Endothelial cell of umbilical vein (primary cell): ENCODE measurements at places on chromosomes 13 and 19. TPM values are rescaled to one million over a fixed set of nuclear protein-coding genes. Genes with fewer than 3 reads are reported as not detected.

GRK1 gene
- total RNA-seq = not detected in 2 replicates

ATP4A gene
- not detected in 2 replicates for total RNA-seq

METTL21C gene
- total RNA-seq = not detected in 2 replicates

CEACAM1 gene
- total RNA-seq = 2.1 and 3.6 TPM in 2 replicates

ZNF581 gene
- 27.8 and 31.4 TPM in 2 replicates for total RNA-seq

WDR62 gene
- total RNA-seq = 12.1 and 13.4 TPM in 2 replicates

NKPD1 gene
- total RNA-seq = not detected in 2 replicates

PLIN5 gene
- 0.24 TPM in 1 of 2 replicates, not detected in the other for total RNA-seq

MIA gene
- not detected in 2 replicates for total RNA-seq

C19orf67 gene
- total RNA-seq = 0.55 TPM in 1 of 2 replicates, not detected in the other

LRG1 gene
- total RNA-seq = 0.31 and 0.42 TPM in 2 replicates

MBD3L2 gene
- not detected in 2 replicates for total RNA-seq

TMEM86B gene
- 4.1 and 5.4 TPM in 2 replicates for total RNA-seq

ZNF575 gene
- 1.4 and 3.0 TPM in 2 replicates for total RNA-seq

GARIN5B gene
- not detected in 2 replicates for total RNA-seq

LPAR2 gene
- total RNA-seq = 5.0 and 5.1 TPM in 2 replicates

PRPF31 gene
- total RNA-seq = 99.1 and 101 TPM in 2 replicates

KCNN4 gene
- 0.35 TPM in 1 of 2 replicates, not detected in the other for total RNA-seq

CD33 gene
- not detected in 2 replicates for total RNA-seq

IRS2 gene
- 4.4 and 5.9 TPM in 2 replicates for total RNA-seq

SRRM5 gene
- 0.27 and 0.32 TPM in 2 replicates for total RNA-seq

FLT1 gene
- 104 and 178 TPM in 2 replicates for total RNA-seq

ZNF544 gene
- total RNA-seq = 39.3 and 45.4 TPM in 2 replicates

ATP8A2 gene
- 0.35 and 0.49 TPM in 2 replicates for total RNA-seq

IGFL1 gene
- not detected in 2 replicates for total RNA-seq

CEACAM6 gene
- total RNA-seq = not detected in 2 replicates

CHST8 gene
- total RNA-seq = not detected in 2 replicates

KLHL1 gene
- total RNA-seq = not detected in 2 replicates

AKAP11 gene
- 17.8 and 20.2 TPM in 2 replicates for total RNA-seq

YJEFN3 gene
- total RNA-seq = 2.1 and 2.4 TPM in 2 replicates

MEIOSIN gene
- not detected in 2 replicates for total RNA-seq

PTPRH gene
- 0.51 and 1.00 TPM in 2 replicates for total RNA-seq

BRSK1 gene
- total RNA-seq = 0.44 and 0.46 TPM in 2 replicates

DEDD2 gene
- total RNA-seq = 19.3 and 19.5 TPM in 2 replicates

SCEL gene
- not detected in 2 replicates for total RNA-seq

CEP89 gene
- total RNA-seq = 46.2 and 46.4 TPM in 2 replicates

PPM1N gene
- 0.40 and 0.81 TPM in 2 replicates for total RNA-seq

FKBP8 gene
- total RNA-seq = 150 and 164 TPM in 2 replicates

PIN1 gene
- 97.4 and 98.1 TPM in 2 replicates for total RNA-seq

PPP6R1 gene
- 68.3 and 71.8 TPM in 2 replicates for total RNA-seq

APBA3 gene
- total RNA-seq = 23.4 and 24.3 TPM in 2 replicates

HPN gene
- 0.23 TPM in 1 of 2 replicates, not detected in the other for total RNA-seq

GARIN5A gene
- total RNA-seq = 0.44 and 0.62 TPM in 2 replicates

ZNF66 gene
- total RNA-seq = 4.0 and 4.5 TPM in 2 replicates

MADCAM1 gene
- total RNA-seq = 0.31 and 0.44 TPM in 2 replicates

ZNF497 gene
- total RNA-seq = 0.42 and 1.3 TPM in 2 replicates
